ENCODE measurements at places on chromosomes 5 and 9. TPM values are rescaled to one million over a fixed set of nuclear protein-coding genes. Genes with fewer than 3 reads are reported as not detected.

Gene DMRTA1
- 2.8 TPM for polyA plus RNA-seq

Gene TICAM2
- 0.22 TPM for polyA plus RNA-seq

Gene NR5A1
- polyA plus RNA-seq: not detected

Gene FRMD3
- 70.7 TPM for polyA plus RNA-seq

Gene GDF9
- polyA plus RNA-seq: 1.8 TPM

- H3K4me3 ChIP-seq: no peak overlapping the region
- no peaks in the 10 kb centered on the region for H3K4me1 ChIP-seq
- no peak overlapping the region for H3K27ac ChIP-seq
- no peaks in the 10 kb centered on the region for H3K27me3 ChIP-seq
Observed at GRCh38 chr9:1173993-1174392, 123.8 kb downstream of the DMRT2 start.

DNA sequence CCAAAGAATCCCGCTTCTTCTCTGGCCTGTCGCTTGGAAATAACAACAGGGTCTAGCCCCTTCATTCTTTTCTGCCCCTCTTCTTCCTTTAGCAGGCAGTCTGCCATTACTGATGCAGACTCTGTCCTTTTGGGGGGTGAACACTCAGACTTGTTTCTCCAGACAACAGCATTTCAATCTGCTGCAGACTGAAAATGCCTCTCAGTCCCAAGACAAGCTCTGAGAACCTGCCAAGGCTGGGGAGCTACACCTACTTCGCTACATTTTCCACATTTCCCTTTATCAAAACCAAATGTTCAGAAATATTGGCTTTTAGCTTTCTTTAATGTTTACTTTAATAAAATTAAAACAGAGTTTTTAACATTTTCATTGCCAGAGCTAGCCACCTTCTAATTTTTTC lies 152.4 kb downstream of the MPDZ start:
- no peak for DNase-seq
- H3K4me1 ChIP-seq: no peaks in the 10 kb centered on the region
- H3K36me3 ChIP-seq: peaks cover 36% of the 10 kb centered on the region
- no peak overlapping the region for H3K4me3 ChIP-seq

DNA sequence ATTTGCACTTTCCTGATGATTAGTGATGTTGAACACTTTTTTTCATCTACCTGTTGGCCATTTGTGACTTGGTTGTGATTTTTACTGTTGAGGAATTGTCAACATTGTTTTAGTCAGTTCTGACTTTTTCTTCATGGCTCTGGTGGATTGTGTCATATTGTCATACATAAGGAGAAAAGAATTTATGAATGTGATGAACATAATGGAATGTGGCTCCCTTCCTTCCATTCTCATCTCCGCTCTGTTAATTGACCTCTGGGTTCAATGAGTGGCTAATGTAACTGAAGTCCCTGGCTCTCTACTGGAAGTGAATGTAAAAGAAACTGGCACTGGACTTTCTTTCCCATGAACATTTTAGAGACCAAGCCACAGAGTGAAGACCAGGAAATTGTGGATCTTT lies 49.2 kb downstream of the KIAA1958 start:
- DNase-seq: no peak
- H3K4me3 ChIP-seq: no peak overlapping the region
- no peak overlapping the region for H3K27ac ChIP-seq
- no peaks in the 10 kb centered on the region for H3K27me3 ChIP-seq

- H3K36me3 ChIP-seq: no peaks in the 10 kb centered on the region
- no peaks in the 10 kb centered on the region for H3K4me1 ChIP-seq
- H3K27ac ChIP-seq: no peak overlapping the region
- DNase-seq: no peak
- H3K27me3 ChIP-seq: peaks cover 1% of the 10 kb centered on the region
Observed at GRCh38 chr9:137126786-137127185, 12.2 kb upstream of the GRIN1 start.

DNA sequence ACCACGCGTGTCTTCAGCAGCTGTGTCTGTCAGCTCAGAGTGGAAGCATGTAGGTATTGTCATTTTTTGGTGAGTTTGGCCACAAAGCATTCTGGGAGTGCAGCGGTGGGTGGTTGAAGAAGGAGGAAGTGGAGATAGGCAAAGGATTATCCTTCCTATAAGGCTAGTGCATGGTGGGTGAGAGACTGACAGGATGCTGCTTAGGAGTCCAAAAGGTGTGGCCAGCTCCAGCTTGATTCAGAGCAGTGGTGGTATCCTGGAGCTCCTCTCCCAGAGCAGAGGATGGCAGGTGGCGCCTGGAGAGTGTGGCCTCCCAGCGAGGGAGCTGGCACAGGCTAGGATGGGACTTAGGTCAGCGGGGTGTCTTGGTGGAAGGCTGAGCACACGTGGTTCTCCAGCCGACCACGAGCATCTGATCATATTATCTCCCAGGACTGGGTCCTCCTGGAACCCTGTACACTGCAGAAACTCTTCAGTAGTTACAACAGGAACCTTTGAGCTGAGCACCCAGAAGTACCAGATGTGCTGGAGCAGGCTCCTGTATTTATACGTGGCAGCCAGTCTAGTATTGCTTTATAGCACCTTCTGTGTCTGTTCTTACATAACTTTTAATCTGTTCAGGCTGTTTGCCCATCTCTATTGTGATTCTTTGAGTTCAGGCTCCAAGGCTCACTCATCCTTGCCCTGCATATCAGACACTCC lies 29.6 kb downstream of the MAML1 start:
- peaks cover 9% of the 10 kb centered on the region for H3K36me3 ChIP-seq
- no peaks in the 10 kb centered on the region for H3K27me3 ChIP-seq
- peaks cover 45% of the 10 kb centered on the region for H3K4me1 ChIP-seq
- peak overlapping the region; percentile 60 for H3K27ac ChIP-seq

GRCh38 chr9:19699756-19700155 lies 89.1 kb downstream of the SLC24A2 start:
- no peak overlapping the region for H3K27ac ChIP-seq
- no peak for DNase-seq
- no peaks in the 10 kb centered on the region for H3K4me1 ChIP-seq
- H3K4me3 ChIP-seq: no peak overlapping the region
- no peaks in the 10 kb centered on the region for H3K27me3 ChIP-seq

DNA sequence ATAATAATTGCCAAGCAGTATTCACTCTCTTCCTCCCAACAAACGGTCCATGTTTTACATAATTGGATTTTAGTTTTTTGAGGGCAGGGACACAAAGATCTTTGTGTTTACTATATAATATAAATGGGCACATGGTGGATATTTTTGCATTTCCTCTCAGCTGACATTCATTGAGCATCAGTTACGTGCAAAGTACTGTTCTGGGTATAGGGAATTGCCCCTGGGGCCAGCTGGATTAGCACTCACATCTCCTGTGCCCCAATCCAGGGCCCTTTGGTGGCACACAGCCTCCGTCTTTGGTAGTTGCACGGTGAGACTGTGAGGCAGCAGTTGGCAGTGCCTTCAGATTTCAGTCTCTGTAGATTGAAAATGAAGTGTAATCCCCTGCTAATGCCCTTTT lies 1.6 kb downstream of the TDRD7 start:
- H3K36me3 ChIP-seq: no peaks in the 10 kb centered on the region
- H3K27ac ChIP-seq: no peak overlapping the region
- no peak overlapping the region for H3K4me3 ChIP-seq
- peaks cover 13% of the 10 kb centered on the region for H3K27me3 ChIP-seq

GRCh38 chr9:68751556-68751955 lies 46.5 kb downstream of the PIP5K1B start:
- no peak overlapping the region for H3K4me3 ChIP-seq
- no peak overlapping the region for H3K27ac ChIP-seq
- H3K36me3 ChIP-seq: no peaks in the 10 kb centered on the region
- H3K27me3 ChIP-seq: no peaks in the 10 kb centered on the region
- no peaks in the 10 kb centered on the region for H3K4me1 ChIP-seq
- no peak for DNase-seq

All from cardiac muscle cell (in vitro differentiated cells and primary cell).